ENCODE measurements at places on chromosomes 5 and 9.

DNA sequence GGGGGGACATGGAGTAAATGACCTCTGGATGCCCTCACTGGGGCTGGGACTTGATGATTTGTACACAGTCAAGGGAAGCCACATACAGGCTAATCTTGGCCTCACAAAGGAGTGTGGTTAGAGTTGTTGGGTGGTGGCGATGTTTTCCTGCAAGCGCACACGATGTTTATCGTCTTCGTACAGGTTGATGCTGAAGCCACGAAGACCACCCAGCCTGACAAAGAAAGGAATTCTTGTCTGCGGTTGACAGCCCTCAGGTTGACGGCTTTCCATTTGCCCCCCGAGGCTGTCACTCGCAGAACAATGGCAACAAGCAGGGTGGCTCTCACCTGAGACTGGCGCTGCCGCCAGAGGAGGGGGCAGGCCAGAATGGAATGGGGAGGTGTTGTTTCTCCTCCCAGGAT lies 14.1 kb upstream of the XPA start:
- no peaks in the 10 kb centered on the region for H3K36me3 ChIP-seq
- H3K27ac ChIP-seq, result no peak overlapping the region
- H3K4me3 ChIP-seq, result no peak overlapping the region
- H3K27me3 ChIP-seq, result no peaks in the 10 kb centered on the region

DNA sequence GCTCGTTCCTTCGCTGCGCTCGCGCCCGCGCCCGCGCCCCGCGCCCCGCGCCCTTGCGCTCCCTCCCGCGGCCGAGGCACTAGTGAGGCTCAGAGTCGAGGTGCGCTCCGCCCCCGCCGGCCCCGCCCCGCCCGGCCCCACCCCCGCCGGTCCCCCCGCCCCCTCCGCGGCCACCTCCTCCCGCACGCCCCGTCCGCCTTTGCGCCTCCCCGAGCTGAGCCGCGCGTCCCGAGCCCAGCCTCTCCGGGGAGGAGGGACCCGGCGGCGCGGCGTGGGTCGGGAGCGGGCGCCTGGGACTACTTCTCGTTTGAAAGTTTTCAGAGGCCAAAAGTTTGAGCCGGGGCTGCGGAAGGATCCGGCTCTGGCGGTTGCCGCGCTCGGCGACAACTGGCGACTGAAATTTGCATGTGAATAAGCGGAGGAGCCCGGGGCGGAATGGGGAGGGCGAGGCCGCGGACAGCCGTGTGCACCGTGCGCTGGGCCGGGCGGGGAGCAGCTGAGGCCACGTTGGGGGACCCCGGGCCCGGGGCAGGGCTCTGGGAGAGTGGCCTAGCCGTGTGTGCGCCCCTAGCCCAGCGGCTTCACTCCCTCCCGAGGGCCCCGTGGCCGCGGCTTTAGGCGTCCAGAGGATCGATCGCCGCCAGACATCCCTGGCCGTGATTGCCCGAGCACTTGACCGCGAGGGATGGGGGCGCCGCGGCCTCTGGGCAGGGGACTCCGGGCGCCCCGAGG lies at the start of gene NOTCH1:
Gene NOTCH1, minus strand, starts transcription at position 84 of the 732 bp plus-strand sequence. CDS start 262 bp downstream, outside the sequence.
- peak; percentile 81 for DNase-seq
- H3K36me3 ChIP-seq, result no peaks in the 10 kb centered on the region
- H3K27me3 ChIP-seq, result no peaks in the 10 kb centered on the region
- peak within 1 kb of the TSS; percentile 85 for H3K27ac ChIP-seq
- peak within 1 kb of the TSS; percentile 83 for H3K4me3 ChIP-seq
- peaks cover 21% of the 10 kb centered on the region for H3K4me1 ChIP-seq

- no peak for DNase-seq
- no peaks in the 10 kb centered on the region for H3K36me3 ChIP-seq
- no peak overlapping the region for H3K27ac ChIP-seq
- no peaks in the 10 kb centered on the region for H3K4me1 ChIP-seq
Observed at GRCh38 chr5:137090721-137091120, 408.4 kb downstream of the SPOCK1 start.

DNA sequence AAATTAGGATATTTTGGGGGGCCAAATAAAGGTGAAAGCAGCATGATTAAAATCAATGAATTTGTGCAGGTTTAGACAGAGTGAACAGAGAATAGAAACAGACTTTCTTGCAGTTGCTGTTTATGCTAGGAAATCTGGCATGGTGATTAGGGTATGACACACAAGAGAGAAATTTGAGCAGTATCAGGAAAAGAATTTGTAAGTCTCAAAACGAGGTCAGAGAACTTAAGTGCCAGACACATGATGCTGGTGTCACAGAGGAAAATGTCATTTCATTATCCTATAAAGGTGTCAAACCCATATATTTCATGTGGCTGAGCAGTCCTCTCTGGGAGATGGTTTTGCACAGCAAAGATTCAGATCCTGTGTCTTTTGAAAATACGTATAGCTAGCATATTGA lies 15.7 kb downstream of the LVRN start:
- peaks cover 14% of the 10 kb centered on the region for H3K4me1 ChIP-seq
- no peak overlapping the region for H3K4me3 ChIP-seq
- H3K27me3 ChIP-seq, result no peaks in the 10 kb centered on the region
- peak; percentile 53 for DNase-seq

DNA sequence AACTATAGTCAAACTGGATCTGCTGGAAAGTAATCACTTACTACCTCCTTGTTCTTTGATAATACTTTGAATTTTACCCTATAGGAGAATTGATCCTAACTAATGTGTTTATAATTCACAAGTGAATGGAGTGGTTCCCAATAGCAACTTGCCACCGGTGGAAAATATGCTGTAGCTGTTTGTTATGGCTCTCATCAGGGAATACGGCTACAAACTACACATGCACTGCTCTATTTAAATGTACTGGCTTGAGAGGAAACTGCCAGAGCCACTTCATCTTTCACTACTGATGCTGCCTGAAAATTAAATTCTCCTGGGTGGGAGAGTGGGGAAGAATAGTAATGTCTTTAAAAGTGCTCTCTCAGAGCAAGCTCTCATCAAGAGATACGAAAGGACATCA lies 448.5 kb upstream of the GRAMD2B start:
- no peaks in the 10 kb centered on the region for H3K4me1 ChIP-seq
- H3K27ac ChIP-seq, result no peak overlapping the region
- H3K27me3 ChIP-seq, result no peaks in the 10 kb centered on the region

DNA sequence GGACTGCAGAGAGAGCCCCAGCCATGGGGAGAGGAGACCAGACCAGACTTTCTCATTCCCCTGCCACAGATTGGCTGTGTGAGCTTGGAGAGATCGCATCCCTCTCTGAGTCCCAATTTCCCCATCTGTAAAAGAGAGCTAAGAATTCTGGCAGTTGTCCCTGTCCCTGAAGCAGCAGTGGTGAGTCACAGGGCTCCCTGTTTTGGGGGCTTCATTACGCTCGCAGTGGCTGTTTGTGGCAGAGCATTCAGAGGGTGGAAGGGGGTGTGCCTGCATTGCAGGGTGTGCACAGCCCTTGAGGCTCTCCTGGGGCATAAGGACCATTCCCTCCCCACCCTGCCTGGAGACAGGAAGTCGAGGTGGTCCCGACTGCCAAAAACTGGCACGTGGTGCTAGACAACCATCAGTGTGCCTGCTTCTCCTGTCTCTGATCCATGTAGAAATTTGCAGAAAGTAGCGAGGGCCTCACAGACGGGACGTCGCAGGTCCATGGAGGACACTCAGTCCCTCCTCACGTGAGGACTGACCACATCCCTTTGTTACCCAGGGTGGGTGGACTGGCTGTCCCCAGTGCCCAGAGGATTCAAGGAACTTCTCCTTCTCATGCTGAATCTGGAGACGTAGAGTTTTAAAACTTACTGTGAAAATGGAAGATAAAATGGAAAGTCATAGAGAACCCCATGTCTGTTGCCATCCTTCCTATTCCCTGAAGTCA lies 35.3 kb downstream of the HRH2 start:
- H3K36me3 ChIP-seq, result no peaks in the 10 kb centered on the region
- H3K4me3 ChIP-seq, result no peak overlapping the region
- no peak for DNase-seq
- no peaks in the 10 kb centered on the region for H3K4me1 ChIP-seq
- H3K27me3 ChIP-seq, result peaks cover 51% of the 10 kb centered on the region
- H3K27ac ChIP-seq, result no peak overlapping the region

GRCh38 chr5:114099161-114099560 lies 262.7 kb upstream of the KCNN2 start:
- no peak for DNase-seq
- H3K27ac ChIP-seq, result no peak overlapping the region
- H3K4me1 ChIP-seq, result no peaks in the 10 kb centered on the region
- H3K36me3 ChIP-seq, result no peaks in the 10 kb centered on the region
- H3K4me3 ChIP-seq, result no peak overlapping the region

- H3K4me1 ChIP-seq, result peaks cover 83% of the 10 kb centered on the region
- H3K4me3 ChIP-seq, result no peak overlapping the region
- DNase-seq, result peak; percentile 98
- H3K27ac ChIP-seq, result peak overlapping the region; percentile 91
Observed at GRCh38 chr5:41414598-41414997, 95.8 kb downstream of the PLCXD3 start.

DNA sequence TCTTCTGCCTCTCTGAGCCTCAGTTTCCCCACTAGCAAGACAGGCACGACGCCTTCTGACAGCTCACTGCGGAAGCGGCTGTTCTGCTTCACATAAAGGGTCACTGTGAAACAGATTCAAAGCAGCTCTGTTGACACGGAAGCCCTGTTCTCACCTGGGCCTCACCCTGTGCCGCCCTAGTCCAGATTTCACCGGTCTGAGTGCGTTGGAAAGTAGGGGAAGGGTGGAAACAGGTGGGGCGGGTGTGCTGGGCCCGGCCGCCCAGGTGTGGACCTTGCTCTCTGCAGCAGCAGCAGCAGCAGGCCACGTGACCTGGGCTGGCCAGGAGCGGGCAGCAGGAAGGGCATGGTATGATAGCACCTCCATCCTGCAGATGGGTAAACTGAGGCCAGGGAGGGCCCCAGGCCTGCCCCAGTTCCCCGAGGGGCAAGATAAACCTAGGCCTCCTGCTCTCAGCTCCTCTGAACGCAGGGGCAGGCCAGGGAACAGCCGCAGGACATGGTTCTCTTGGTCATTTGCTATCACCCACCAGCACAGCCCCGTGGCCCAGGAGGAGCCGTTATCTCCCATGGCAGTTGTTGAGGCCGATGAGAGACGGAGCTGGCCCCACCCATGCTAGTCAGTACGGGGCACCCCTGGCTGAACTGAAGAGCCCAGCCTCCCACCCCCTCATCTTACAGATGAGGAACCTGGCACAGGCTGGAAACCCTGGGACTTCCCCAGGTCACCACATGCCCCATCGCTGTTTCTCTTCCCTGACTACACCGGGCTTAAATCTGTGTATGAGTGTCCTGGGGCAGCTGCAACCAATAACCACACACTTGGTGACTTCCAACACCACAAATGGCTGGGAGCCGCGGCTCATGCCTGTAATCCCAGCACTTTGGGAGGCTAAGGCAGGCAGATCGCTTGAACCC lies 12.1 kb downstream of the PTGES2 start:
- H3K27ac ChIP-seq, result no peak overlapping the region
- DNase-seq, result no peak
- no peak overlapping the region for H3K4me3 ChIP-seq
- peaks cover 3% of the 10 kb centered on the region for H3K36me3 ChIP-seq

DNA sequence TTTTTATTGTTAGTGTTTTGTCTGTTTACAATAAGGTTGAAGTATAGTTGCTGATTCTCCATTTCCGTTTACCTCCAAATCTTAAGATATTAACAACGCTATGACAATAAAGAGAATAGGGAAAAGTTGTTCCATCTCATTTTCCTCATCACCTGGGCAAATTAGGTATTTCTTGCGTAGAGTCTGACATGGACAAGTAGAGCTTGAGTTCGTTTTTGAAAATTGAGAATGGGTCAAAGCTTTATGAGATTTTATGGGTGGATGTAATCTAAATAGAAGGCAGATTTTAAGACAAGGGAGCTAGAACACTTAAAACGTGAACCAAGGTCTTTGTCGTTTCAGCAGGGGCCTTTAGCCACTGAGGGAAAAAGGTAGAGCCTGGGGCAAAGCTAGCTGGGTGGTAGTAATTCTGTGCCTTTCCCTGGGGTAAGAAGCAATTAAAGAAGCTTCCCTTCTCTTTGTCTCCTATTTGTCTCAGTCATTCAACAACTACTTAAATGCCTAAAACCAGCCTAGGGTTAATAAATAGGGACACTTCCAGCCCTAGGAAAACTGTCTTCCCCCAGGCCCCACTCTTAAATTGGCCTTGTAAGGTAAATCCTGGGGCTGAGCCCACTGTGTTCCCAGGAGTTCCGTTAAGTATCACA lies 551 bp upstream of the CAAP1 start:
- H3K4me1 ChIP-seq, result peaks cover 6% of the 10 kb centered on the region
- no peaks in the 10 kb centered on the region for H3K27me3 ChIP-seq
- H3K36me3 ChIP-seq, result no peaks in the 10 kb centered on the region
- H3K27ac ChIP-seq, result peak overlapping the region; percentile 91

GRCh38 chr5:62139741-62140140 lies 166.3 kb upstream of the KIF2A start:
- no peak overlapping the region for H3K4me3 ChIP-seq
- H3K27ac ChIP-seq, result no peak overlapping the region
- peaks cover 7% of the 10 kb centered on the region for H3K27me3 ChIP-seq
- peaks cover 10% of the 10 kb centered on the region for H3K4me1 ChIP-seq
- DNase-seq, result no peak

All from PC-3 (cell line).